ENCODE measurements at places on chromosomes 4 and X.

GRCh38 chr4:131427000-131427399 lies 1722.1 kb upstream of the PCDH10 start:
- no peak for DNase-seq

- no peak for DNase-seq
Observed at GRCh38 chr4:947491-947971, 15.3 kb downstream of the TMEM175 start.

- DNase-seq, result no peak
Observed at GRCh38 chrX:134396174-134396573, 63.8 kb upstream of the HPRT1 start.

GRCh38 chr4:145557720-145558119 lies 61.5 kb upstream of the MMAA start:
- DNase-seq, result no peak

Measured in T1000 (cell line).